ENCODE measurements at places on chromosomes 16 and 17.

DNA sequence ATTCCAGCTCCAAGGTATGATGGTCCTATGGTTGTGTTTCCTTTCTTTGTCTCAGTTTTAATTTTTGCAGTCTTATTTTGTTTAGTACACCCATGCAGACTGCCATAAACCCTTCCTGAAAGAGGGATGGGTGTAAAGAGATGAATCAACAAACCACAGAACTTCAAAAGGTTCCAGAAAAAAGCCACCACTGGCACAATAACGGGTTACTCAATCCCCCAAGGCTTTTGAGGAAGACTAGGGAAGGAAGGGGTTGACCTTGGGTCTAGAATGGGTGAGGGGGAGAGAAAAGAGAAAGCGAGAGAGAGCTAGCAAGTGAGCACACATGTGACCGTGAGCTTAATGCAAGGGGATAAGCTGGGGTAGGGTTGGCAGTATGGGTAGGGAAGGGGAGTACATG, 168.1 kb downstream of the XYLT1 start:
- DNase-seq = no peak

- no peak for DNase-seq
These were observed 1.6 kb downstream of the MT1A start for GRCh38 chr16:56640076-56640475.

DNA sequence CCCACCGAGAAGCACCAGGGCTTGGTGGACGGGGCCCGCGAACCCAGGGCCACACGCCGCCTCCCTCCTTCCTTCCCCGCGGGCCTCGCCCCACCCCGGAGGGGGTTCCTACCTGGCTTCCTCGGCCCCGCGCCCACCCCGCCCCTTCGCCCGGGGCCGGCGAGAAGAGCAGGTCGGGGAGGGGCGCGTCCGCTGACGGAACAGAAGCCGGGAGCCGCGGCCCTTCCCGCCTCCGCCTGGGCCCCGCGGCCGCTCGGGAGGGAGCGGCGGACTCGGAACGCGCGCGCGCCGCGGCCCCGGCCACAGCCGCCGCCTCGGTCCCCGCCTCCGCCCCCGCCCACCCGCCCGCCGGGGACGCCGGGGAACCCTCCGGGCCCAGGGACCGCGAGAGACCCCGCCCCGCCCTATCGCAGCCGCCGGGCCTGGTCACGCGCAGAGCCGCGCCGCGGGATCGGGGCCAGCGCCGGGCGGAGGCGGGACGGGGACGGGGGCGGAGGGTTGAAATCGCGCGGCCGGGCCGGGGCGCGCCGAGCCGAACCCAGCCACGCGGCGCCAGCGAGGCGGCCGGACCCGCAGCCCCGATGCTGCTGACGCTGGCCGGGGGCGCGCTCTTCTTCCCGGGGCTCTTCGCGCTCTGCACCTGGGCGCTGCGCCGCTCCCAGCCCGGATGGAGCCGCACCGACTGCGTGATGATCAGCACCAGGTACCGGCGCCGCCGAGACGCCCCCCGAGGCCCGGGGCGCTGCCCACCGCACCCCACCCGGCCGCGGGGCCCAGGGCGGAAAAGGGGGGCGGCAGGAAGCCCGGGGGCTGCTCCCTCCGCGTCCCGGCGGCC, at the start of gene TLCD3A:
Gene TLCD3A, plus strand, starts transcription at position 530 of the 835 bp plus-strand sequence. Its CDS starts 52 bp downstream, at position 582.
- no peak for DNase-seq

DNA sequence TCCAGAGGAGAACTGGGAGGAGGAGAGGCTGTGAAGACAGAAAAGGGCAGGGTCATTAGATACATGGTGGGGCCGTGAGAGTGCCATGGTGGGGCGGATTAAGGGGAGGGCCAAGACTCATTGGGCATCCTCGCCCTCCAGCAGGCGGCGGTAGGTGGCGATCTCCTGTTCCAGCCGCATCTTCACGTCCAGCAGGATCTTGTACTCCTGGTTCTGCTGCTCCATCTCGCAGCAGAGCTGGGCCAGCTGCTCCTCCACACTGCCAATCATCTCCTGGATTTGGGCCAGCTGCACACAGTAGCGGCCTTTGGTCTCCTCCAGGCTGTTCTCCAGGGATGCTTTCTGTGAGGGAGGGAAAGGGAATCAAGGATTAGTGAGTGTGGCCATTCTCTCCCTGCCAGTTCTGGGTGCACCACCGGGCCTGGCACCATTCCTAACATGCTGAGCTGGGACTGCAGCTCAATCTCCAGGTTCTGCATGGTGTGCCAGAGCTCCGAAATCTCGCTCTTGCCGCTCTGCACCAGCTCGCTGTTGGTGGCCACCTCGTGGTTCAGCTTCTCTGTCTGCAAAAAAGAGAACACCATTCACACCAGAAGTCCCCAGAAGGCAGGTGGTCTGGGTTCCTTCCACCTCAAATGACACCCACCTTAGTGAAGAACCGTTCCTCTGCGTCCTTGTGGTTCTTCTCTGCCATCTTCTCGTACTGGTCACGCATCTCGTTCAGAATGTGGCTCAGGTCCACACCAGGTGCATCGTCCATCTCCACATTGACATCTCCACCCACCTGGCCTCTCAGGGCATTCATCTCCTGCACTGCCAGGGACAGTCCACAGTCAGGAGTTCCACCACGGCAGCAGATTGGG, 129.0 kb downstream of the CCDC144A start:
- DNase-seq = no peak

- no peak for DNase-seq
These were observed 13.2 kb downstream of the PRKCB start for GRCh38 chr16:23848958-23849357.

DNA sequence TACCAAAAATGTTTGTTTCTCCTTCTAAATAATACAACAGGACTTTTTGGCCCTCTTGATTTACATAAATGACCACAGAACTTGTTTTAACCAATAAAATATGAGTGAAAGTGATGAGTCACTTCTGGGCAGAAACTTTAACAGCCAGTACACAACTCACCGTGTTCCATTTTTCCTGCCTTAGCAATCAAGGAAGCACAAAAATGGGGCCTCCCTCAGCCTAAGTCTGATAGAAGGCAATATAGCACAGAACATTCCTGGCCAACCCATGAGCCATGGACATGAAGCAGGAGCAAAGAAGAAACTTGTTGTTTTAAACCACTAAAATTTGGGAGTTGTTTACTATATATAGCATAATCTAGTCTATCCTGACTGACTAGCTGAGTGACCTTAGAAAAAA, 61.1 kb upstream of the MTMR4 start:
- no peak for DNase-seq

DNA sequence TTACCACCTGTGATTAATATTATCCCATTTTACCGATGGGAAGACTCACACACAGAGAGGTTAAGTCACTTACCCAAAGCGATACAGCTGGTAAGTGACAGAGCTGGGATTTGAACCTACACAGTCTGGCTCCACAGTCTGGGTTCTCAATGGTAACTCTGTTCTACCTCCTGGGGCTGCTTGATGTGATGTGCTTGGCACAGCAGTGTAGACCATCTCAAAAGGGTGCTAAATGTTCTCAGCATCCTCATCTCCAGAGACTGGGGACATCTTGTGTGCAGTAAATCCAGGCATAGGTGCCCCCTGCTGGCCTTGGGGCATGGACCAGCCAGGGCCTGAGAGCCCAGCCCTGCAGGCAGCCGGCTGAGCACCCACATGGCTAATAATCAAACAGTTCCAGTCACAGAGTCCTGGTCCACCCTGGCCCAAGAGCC, 15.4 kb upstream of the KATNB1 start:
- DNase-seq = peak; percentile 54

- no peak for DNase-seq
These were observed 10.2 kb downstream of the PITPNM3 start for GRCh38 chr17:6546069-6546718.

GRCh38 chr17:54455251-54455868, 445.3 kb upstream of the TOM1L1 start:
- DNase-seq = no peak

DNA sequence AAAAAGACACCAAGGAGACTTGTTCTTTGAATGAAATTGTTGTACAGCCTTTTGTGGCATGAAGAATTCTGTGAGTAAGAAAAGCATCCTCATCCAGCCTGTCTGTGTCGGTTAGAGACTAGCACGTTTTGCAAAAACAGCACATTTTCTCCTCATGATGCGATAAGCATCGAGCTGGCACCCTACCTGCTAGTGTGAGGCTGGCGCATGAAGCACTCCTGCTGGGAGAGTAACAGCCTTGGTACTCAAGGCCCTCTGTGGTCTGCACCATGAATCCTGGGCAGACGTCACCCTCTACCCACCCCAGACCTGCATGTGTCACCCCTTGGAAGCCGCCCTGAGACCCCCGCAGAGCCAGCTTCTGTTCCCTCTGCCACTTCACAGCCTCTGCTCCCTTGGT, 92.6 kb upstream of the TMEM132E start:
- DNase-seq = no peak

GRCh38 chr17:14337596-14338079, 36.8 kb downstream of the HS3ST3B1 start:
- no peak for DNase-seq

DNA sequence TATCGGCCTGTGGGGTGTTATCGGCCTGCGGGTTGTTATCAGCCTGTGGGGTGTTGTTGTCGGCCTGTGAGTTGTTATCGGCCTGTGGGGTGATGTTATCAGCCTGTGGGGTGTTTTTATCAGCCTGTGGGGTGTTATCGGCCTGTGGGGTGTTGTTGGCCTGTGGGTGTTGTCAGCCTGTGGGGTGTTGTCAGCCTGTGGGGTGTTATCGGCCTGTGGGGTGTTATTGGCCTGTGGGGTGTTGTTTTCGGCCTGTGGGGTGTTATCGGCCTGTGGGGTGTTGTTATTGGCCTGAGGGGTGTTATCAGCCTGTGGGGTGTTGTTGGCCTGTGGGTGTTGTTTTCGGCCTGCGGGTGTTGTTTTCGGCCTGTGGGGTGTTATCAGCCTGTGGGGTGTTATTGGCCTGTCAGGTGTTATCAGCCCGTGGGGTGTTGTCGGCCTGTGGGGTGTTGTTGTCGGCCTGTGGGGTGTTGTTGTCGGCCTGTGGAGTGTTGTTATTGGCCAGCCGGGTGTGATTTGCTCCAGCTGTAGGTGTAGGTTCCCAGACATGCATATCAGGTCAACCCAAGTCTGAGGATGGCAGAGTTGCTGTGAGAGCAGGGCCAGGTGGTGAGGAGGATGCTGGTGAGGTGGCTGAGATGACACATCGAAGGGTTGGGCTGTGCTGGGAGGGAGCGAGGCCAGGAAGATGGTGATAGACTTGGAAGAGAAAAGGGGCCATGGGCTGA, 7.1 kb downstream of the TRARG1 start:
- no peak for DNase-seq

DNA sequence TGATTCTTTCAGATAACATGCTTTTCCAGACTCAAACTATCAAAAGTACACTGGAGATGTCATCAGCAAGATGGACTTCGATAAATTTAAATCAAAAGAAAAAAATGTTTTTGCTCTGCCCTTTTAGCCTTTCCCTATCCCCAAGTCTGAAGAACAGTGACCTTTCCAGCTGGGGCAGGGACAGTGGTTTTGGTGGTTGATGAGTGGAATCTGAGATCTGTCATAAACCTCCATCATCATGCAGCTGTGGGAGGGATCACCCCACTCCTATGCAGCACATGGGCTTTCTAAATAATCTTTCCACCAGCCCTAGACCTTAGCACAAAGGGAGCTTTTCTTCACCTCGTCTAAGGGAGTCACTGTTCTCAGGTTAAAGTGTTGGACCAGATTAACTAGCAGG, 869.5 kb upstream of the SOX9 start:
- no peak for DNase-seq

DNA sequence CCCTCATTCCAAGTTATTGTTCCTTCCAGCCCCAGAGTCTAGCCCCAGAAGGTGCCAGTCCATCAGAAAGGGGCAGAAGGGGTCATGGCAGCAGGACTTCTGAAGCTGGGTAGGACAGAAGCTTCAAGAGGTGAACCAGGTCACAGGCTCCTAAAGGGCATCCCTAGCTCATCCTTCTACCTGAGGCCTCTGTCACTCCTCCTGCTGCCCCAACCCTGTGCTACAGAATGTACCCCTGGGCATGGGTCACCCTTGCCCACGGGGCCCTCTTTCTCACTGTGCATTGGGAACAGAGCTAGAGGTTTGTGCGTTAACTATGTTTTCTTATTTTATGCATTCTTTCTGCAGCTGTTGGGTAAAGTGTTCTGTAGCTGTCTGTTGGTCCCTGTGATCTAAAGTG, 46.5 kb downstream of the DNAH17 start:
- no peak for DNase-seq

- DNase-seq = no peak
These were observed 91.0 kb upstream of the CBX4 start for GRCh38 chr17:79930062-79930876.

DNA sequence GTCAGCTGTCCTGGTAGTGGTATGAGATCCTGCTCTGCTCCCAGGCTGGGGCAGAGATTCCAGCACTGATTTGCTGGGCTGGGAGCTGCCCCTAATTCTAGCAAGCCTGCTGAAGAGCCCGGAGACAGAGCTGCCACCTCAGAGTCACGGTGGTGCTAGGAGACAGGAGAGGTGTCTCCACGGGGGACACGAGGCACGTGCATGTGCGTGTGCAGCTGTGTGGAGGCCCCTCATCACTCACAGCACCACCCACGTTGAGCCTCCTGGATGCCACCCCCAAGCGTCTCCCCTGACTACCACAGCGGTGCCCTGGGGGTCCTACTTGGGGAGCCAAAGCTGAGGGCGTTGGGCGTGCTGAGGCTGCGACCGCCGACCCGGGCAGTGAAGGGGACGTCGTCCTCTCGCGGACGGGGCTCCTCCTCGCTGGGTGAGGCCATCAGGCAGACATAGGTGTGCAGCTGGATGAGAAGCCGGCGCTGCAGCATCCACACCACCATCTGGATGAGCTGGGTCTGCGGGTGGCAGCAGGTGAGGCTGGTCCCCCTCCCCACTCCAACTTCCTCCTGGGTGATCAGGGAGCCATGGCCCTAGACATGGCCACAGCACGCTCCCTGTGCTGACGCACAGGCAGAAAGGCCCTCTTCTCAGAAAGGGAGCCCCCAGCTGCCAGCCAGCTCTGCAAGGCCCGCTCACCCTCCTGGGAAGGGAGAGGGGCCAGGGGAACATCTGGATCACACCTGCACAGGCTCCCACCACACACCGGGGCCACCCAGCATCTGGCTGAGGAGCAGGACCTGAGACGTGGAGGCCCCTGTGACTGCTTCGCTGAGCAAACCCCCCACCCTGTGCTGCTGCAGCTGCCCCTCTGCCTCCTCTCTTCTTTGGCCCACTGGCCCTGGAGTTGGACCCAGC, 11.6 kb downstream of the MPG start:
- DNase-seq = no peak

- no peak for DNase-seq
These were observed 1005.7 kb downstream of the CDH11 start for GRCh38 chr16:64116151-64116550.

DNA sequence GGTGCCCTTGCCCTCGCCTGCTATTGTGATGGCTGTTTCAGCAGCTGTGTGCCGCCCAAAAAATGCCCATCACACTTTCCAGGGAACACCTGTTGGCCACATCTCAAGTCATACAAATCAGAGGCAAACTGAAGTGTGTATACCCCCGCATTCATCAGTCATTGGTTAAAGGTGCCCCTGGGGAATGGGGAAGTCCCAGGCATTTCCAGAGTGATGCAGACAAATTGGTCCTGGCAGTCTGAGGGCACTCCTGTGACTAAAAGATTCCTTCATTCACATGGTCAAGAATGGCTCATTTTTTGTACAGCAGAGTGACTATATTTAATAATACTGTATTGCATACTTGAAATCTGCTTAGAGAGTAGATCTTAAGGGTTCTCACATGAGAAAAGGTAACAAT, 102.9 kb upstream of the TMEM97 start:
- no peak for DNase-seq

Data from Jurkat, Clone E6-1 (cell line).